ENCODE measurements at places on chromosomes 1 and 21.

- no peak for DNase-seq
Observed at GRCh38 chr1:5504364-5504740, 487.9 kb downstream of the NPHP4 start.

DNA sequence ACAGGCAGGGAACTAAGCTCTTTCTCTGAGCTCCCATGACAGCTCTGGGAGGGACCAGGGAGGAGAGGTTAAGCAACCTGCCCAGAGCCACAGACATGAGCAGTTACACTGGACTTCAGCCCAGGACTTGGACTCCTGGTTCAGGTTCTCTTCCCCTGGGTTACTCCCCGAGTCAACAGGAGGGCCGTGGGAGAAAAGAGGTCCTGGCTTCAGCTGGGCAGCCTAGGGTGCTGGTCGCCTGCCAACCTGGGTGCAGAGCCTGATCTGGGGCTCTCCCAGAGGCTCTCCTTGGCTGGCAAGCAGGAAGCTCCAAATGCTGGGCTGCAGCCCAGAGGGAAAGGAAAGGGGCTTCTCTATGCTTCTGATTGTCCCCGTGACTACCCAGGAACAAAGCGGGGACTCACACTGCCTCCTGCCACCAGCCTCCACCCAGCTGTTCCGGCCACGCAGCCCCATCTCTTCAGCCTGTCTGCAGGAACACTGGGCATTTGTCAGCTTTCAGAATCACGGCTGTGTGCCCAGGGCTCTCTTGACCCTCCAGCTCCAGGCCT, 141.8 kb downstream of the HIVEP3 start:
- DNase-seq = no peak

DNA sequence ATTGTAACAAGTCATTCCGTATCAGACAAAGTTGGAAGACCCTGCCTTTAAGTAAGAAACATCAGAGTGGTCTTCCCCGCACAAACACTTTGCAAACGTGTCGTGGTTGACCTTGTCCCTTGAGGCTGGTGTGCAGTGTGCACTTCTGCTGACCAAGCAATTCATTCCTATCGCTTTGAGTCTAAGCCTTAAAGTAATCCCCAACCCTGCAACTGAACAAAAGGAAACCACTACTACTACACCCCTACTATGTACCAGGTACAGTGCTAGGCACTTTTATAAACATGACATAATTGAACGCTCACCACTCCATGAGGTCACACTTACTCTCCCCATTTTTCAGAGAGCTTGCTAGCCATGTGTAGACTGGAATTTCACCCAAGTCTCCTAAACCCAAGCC, 10.6 kb downstream of the ITPKB start:
- no peak for DNase-seq

DNA sequence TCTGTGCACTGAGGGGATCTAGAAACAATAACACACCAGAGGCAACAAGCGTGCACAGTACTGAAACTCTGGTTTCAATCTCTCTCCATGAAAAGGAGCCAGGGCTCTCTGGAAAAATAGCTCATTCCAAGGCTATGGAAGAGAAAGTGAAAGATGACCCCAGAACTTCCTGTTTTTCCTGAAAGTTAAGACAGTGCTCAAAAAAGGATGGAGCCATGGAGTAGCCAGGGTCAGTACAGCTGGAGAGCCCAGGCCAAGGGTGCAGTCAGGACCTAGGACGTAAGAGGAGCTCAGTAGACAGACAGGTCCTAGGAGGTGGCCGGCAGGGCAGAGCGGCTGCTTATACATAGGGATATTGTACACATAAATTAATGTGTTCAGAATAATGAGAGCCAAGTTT, 19.1 kb downstream of the NOL9 start:
- no peak for DNase-seq

GRCh38 chr1:29629814-29630516, 393.6 kb downstream of the PTPRU start:
- no peak for DNase-seq

DNA sequence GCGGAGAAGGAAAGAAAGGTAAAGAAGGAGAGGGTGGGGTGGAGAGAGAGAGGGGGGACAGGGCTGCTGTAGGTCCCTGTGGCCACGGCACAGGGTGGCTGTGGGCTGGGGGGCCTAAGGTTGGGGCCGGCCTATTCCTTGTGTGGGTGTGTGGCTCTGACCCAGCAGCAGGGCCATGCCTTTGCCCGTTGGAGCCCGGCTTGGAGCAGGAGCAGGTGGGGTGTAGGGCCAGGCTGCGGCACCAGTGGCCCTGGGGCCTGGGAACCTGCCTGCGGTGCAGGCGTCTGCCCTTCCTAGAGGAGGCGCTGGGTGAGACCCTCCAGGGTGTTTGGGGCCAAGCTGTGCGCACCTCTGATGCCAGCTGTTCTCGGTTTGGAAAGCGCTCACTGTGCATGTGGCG, 19.7 kb upstream of the SUMO3 start:
- DNase-seq = no peak

GRCh38 chr1:167130829-167131510, 37.1 kb downstream of the STYXL2 start:
- no peak for DNase-seq

GRCh38 chr1:230333590-230334446, 92.3 kb downstream of the PGBD5 start:
- no peak for DNase-seq

DNA sequence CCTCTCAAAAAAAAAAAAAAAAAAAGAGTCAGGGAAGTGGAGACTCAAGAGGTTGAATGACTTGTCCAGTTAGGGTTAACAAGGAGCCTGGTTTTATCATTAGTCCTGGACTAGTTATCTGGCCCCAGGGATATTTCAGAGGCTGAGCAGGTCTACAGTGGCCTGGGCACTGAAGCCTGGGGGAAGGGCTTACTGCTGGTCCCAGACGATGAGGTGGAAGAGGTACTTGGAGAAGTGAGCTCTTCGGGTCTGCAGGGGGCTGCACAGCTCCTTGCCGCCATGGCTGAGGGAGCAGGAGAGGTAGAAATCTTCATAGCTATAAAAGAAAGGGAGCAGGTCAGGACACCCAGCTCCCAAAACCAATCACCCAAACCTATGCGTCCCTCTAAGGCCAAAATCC, 40.1 kb downstream of the PIK3C2B start:
- no peak for DNase-seq

GRCh38 chr1:230188826-230189225, 121.8 kb downstream of the GALNT2 start:
- no peak for DNase-seq

DNA sequence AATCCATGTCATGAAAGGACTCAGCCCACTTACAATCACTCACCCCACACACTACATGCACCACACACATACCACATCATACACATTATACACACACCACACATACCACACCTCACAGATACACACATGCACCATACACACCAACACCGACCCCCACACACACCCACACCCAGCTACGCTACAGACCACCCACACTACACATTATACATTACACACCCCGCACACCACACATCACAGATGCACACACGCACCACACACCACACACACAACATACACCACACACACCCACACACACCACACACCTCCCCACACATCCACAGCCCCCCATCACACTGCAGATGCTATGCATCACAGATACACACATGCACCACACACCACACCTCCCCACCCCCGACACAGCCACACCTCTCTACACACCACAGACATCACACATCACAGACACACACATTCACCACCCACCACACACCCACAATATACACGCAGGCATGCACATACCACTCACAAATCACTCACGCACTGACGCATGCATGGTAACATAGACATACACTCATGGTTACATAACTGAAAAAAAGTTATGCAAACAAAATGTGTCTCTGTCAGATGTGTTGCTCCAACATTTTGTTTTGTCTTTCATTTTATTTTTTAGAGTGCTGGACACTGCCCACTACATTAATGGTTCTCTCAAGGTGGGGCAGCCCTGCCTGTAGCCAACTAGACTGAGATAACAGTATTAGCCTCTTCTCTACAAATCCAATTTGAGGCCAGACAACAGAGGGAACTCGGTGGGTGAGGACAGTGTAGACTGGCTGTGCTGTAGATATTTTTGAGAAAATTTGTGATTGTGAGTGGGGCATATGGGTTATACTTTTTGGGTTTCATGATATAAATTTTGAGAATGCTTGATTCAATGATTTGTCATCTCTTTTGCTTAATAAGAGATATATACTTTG, 15.2 kb upstream of the PGBD2 start:
- DNase-seq = no peak

- no peak for DNase-seq
Observed at GRCh38 chr1:193766329-193766728, 579.9 kb upstream of the B3GALT2 start.

GRCh38 chr21:26962621-26963181, 4.2 kb downstream of the ADAMTS5 start:
- DNase-seq = no peak

- no peak for DNase-seq
Observed at GRCh38 chr1:11671544-11672286, 7.7 kb downstream of the FBXO6 start.

GRCh38 chr1:117235863-117236465, 25.2 kb upstream of the VTCN1 start:
- DNase-seq = no peak

- no peak for DNase-seq
Observed at GRCh38 chr1:197464044-197464443, 196.0 kb downstream of the CRB1 start.

GRCh38 chr1:5389101-5389885, 602.9 kb downstream of the NPHP4 start:
- DNase-seq = no peak

DNA sequence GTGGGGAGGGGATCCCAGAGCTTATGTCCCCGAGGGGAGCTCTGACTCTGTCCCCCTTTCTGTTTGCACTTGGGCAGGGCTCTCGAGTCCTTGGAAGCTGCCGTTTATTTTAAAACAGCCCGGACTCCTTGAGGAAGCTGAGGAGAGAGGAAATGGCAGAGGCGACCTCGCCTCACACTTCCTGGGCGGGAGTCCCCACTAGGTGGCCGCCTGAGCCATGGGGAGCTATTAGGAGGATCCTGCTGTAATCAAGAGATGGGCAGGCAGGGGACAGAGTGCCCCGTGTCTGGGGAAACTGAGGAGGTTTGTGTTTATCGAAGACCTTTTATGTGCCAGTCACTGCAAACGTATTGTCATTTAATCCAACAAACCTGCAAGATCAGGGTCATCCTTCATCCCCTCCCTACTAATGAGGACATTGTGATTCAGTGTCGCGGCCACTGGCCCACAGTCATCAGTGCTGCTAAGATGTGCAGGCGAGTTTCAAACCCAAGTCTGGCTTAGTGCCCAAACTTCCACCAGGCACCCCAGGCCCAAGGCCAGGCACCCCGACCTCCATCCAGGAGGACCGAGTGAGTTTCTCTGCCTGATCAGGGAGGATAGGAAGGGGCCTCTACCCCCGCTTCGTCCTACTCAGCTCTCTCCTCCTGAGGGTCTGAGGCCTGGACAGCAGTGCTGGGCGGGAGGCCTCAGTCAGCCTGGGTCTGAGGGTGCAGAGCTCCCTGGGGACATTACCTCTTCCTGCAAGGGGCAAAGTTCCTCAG, 316.9 kb upstream of the VAMP3 start:
- DNase-seq = no peak

DNA sequence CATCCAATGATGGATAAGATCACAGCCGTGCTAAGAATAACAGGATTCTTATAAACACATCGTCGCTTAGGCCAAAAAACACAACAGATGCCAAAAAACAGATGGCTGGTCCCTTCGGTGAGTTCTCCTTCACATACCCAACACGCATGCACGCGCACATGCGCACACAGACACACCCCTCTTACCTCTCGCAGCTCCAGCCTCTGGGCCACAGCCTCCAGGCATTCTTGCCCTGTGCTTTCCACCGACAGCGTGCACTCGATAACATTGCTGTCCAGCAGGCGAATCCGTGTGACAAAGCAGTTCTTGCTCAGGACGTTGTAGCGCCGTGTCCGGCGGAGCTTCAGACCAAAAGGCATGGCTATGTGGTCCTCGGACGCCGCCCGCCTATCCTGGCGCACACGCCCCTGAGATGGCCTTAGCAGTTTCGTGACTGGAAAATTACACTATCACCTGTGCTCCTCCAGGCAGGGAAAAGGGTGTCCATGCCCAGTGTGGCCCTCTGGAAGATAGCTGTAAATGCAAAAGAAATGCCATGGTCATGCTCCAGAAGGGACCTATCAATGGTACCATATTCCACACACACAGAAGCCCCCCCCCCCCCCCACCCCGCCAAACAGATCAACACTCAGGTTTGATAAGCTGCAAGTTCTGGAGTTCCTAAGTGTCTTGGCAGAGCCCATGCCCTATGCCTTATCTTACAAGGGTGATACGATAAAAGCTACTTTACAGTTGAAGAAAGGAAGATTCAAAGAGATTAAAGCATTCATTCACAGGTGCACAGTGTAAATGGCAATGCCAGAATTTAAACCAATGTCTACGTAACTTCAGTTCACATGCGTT, 86.7 kb downstream of the PTPN14 start:
- DNase-seq = no peak

DNA sequence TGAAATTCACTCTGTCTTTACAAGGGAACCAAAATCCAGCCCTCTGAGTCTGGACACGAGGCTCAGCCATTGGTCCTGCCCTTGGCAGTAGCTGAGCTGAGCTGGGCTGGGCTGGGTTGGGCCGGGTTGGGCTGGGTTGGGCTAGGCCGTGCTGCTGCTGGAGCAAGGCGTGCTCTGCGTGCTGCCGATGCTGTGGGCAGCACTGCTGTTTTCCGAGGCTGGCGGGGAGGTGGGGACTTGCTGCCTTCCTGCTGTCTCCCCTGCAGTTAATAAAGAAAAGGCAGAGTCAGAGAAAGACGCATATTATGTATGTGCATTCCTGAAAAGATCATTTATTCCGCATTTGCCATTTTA, 182.9 kb downstream of the CDC7 start:
- no peak for DNase-seq

DNA sequence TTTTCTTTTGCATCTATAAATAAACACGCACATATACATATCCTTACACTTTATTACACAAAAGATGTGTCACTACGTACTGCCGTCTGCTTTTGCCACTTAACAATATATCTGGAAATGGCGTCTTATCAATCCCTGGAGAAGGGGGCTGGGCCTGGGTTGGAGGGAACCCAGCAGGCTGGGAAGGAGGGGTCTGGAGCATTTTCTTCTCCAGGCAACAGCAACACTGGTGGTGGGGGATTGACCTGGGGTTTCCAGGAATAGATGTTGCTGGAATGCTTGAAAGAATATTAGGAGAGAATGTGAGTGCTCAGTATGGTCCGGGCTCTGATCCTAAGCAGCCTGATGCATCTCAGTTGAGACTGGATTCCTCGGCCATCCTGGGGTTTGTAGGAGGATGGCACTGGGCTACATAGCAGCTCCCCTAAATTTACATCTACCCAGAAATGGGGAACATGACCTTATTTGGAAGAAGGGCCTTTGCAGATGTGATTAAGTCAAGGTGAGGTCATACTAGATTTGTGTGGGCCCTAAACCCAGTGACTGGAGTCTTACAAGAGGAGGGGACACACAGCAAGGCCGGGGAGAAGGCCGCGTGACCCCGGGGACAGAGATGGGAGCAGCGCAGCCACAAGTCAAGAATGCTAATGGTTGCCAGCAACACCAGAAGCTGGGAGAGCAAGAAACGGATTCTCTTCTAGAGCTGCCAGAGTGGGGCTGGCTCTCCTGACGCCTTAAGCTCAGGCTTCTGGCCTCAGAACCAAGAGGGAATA, 98.6 kb downstream of the SIK1 start:
- no peak for DNase-seq

GRCh38 chr21:39022035-39022434, 161.2 kb downstream of the PSMG1 start:
- DNase-seq = no peak

Data from stimulated activated CD8-positive, alpha-beta memory T cell treated with anti-CD3 and anti-CD28 coated beads, Interleukin-2, amount 100 ng/mL, for 48 hours (primary cell).